ENCODE measurements at places on chromosomes 16 and 17. TPM values are rescaled to one million over a fixed set of nuclear protein-coding genes. Genes with fewer than 3 reads are reported as not detected.

ACADVL gene
- 286 TPM for total RNA-seq

SCNN1G gene
- not detected for total RNA-seq

CCDC137 gene
- 7.5 TPM for total RNA-seq

NT5C gene
- 35.6 TPM for total RNA-seq

XYLT1 gene
- total RNA-seq: 16.2 TPM

CBFA2T3 gene
- not detected for total RNA-seq

SOCS3 gene
- 62.7 TPM for total RNA-seq

TMEM238L gene
- not detected for total RNA-seq

ABCA9 gene
- total RNA-seq: 18.1 TPM

CDH15 gene
- 0.32 TPM for total RNA-seq

NOD2 gene
- total RNA-seq: not detected

EZH1 gene
- total RNA-seq: 13.4 TPM

CCDC200 gene
- 0.16 TPM for total RNA-seq

BAIAP2 gene
- 28.5 TPM for total RNA-seq

MT4 gene
- total RNA-seq: not detected

Measured in bronchial smooth muscle cell (primary cell).